ENCODE measurements at places on chromosomes 11 and 22.

GRCh38 chr11:126589492-126589803, 234.0 kb downstream of the ST3GAL4 start:
- DNase-seq = no peak

GRCh38 chr11:45500451-45500850, 165.0 kb downstream of the CHST1 start:
- peak; percentile 81 for DNase-seq

- no peak for DNase-seq
Observed at GRCh38 chr22:44919691-44920090, 90.1 kb downstream of the PHF21B start.

DNA sequence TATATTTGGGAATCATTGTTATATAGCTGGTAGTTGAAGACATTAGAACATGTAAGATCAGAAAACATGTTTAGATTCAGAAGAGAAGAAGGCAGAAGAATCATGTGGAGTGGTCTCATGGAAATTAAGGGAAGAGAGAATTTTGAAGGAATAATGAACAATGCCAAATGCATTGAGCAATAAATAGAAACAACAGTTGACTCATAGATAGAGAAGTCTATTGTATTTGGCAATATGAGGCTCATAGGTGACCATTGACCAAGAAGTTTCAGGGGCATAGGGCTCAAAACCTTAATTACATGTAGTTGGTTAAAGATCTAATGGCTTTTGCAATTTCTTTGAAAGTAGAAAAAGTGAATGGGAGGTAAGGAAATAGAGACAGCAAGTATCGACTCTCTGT, 123.9 kb downstream of the PAX6 start:
- no peak for DNase-seq

- no peak for DNase-seq
Observed at GRCh38 chr11:74345420-74345819, 34.0 kb upstream of the P4HA3 start.

GRCh38 chr22:29520851-29521250, 32.7 kb downstream of the THOC5 start:
- no peak for DNase-seq

DNA sequence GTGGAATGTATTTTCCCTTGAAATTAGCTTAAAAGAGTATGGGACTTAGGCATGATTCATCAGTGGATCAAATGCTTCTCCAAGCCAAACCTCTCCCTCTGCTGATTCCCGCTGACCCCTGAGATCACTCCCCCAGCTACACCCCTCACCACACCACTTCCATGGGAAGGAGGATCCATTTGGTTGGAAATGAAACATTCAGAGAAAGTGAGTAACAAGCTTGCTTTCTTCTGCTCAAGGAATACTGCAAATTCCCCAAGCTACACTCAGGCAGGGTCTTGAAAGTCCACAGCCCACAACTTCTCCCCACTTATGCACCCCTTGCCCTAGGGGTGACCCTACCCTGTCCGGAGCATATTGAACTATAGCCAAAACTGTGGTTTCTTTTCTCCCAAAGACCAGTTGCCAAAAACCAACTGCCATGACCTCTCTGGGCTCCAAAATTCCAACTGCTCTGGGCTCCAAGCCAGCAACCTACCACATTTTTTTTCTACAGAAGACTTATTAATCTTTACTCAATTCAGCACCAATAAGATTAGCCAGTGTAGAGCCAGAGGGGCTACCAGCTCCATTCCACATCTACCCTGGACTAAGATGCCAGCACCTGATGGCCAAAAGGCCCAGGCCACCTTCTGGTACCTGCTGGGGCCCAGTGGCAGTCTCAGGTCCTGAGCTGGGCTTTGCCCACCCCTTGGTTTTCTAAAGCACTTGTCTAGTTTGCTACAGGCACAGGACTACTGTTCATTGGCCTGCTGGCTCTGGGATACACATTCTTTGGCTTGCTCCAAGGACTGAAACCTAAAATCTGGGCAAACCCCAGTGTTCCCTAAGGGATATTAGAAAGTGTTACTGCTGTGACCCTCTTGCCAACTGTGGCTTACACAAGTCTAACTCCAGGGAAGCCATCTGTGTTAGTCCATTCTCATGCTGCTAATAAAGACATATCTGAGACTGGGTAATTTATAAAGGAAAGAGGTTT, 101.1 kb downstream of the MICAL3 start:
- DNase-seq = no peak

DNA sequence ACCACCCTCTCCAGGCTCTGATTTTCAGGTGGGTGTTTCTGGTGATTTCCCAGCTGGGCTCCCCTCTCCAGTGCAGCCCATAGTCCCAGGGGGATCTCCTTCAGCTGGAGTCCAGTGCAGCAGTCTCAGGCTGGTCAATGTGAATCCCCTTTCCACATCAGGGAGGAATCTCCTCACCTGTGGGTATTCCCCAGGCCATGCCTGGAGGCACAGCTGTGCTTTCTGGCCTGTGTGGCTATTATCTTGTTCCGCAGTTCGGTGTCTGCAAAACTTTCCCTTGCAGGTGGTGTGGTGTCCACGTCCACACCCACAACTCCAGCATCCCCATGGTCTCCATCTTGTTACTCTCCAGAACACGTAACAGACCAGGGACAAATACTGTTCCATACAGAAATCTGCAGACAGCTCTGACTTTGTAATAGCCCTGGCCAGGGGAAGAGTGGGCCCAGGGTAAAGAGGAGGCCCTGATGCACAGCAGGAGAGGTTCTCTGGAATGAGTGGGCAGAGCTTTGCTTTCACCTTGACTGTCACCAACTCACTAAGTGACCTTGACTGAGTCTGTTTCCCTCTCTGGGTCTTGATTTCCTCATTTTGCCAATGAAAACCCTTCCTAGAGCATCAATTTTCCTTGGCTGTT, 183.2 kb downstream of the CSNK2A3 start:
- DNase-seq = no peak

DNA sequence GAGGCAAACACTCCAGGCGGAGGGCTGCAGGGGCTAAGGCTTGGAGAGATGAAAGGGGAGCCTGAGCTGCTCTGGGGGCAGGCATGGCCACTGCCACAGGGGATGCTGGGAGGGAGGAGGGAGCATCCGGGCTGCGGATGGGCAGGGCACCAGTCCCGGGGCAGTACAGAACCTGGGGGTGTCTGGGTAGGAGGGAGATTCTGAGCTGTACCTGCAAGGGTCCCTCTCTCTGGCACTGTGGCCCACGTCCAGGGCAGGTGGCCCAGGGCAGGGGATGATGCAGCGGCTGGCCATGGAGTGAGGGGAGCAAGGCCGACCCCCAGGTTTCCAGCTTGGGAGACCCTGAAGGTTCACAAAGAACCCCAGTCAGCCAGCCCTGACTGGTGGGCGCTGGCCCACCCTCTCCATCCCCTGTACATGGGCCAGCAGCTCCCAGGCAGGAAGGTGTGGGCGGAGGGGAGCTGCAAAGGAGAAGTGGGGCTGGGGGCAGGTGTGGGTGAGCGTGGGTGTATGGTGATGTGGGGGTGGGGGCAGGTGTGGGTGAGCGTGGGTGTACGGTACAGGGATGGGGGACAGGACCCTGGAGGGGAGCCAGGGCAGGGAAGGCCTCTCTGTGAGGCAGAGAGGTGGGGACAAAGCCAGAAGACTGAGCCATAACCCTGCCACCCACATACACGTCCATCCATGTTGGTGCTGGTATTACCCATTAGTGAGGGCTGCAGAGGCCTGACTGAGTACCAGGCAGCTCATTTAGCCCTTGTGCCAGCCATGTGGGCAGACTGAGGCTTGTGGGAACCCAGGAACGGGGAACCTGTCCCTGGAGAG, 2.2 kb upstream of the TNFRSF13C start:
- DNase-seq = no peak

DNA sequence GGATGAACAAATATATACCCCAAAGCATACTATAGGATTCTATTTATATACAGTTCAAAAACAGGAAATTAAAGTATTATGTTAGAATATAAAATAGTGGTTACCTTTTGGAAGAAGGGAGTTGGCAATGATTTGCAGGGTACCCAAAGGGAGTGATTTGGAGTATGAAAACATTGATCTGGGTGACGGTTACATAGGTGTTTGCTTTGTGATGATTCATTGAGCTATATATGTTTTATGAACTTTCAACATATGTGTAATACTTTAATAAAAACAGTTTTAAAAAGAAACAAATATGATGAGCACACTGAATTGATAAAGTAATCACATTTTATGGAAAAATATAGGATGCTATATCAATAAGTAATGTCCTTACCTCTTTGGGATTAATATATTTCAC, 36.0 kb downstream of the C11orf65 start:
- no peak for DNase-seq

GRCh38 chr11:44533921-44534711, 31.3 kb upstream of the CD82 start:
- DNase-seq = no peak

DNA sequence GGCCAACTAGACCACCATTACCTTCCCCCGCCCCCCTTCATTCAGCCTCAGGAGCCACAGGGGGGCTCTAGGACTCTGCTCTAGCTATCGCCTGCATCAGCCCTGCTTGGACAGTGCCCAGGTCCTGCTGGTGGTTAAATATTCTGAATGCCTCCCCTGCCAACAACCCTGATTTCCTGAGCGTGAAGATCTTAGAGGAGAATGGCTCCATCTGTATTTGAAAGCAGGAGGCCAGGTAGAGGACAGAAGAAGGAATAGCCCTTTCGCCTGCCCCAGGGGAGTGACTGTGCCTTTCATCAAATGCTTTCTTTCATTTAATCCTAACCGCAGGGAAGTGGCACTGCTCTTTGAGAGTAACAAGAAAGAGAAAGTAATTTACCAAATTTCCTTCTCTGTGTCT, 69.2 kb downstream of the ISX start:
- no peak for DNase-seq

- DNase-seq = no peak
Observed at GRCh38 chr22:26671317-26672059, 14.1 kb downstream of the MIAT start.

DNA sequence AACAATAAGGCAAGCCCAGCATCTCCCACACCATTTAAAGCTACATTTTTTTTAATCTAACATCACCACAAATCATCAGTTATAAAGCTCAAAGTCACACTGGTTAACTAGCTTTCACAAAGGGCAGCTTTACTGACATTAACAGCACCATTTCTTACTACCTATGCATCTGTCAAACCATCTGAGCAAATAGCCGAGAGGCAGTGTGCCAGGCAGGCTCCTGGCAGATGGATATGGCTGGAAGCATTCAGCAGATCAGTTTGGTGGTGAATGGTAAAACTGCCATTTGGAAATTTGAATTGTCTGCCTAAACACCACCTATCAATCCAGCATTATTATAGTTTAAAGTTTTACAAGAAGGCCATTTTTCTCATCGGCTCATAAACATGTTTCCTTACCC, 131.2 kb downstream of the TTC28 start:
- DNase-seq = no peak

- no peak for DNase-seq
Observed at GRCh38 chr11:10396771-10397170, 58.3 kb upstream of the AMPD3 start.

DNA sequence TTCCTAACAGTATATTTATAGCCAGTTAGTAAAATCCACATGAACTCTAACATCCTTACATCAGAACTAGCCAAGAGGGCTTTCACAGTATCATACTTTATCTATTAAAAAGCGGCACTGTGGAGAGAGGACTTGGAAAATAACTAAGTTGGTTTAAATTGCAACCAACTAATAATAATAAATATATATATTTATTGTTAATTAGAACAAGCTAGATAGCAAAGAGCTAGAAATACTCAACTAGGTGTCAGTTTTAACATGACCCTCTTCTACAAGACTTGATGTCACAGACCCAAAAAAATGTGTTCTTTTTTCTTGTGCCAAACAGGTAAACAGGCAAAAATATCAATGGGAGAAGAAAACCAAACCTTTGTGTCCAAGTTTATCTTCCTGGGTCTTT, at the start of gene OR2D3:
OR2D3 (plus strand) TSS at position 301 of the 400 bp plus-strand sequence; CDS start at position 301, 0 bp downstream.
- no peak for DNase-seq

GRCh38 chr11:113871336-113871735, 4.0 kb downstream of the USP28 start:
- DNase-seq = no peak

GRCh38 chr11:55357560-55358184, 10.1 kb upstream of the OR4A15 start:
- no peak for DNase-seq

GRCh38 chr22:18022876-18023275, 1.5 kb downstream of the MICAL3 start:
- DNase-seq = no peak

GRCh38 chr22:35172442-35172841, 84.9 kb upstream of the HMGXB4 start:
- no peak for DNase-seq

GRCh38 chr11:132051704-132052103, 681.3 kb downstream of the NTM start:
- no peak for DNase-seq

- no peak for DNase-seq
Observed at GRCh38 chr11:68298659-68299516, 13.5 kb upstream of the LRP5 start.

- no peak for DNase-seq
Observed at GRCh38 chr22:45830531-45831245, 146.3 kb downstream of the WNT7B start.

GRCh38 chr22:32512267-32512982, 37.8 kb downstream of the FBXO7 start:
- no peak for DNase-seq

GRCh38 chr11:47248304-47248663, 330 bp downstream of the ACP2 start:
- peak; percentile 51 for DNase-seq

- DNase-seq = no peak
Observed at GRCh38 chr11:910044-910588, 494 bp downstream of the CHID1 start.

GRCh38 chr22:47842119-47842518, 1079.7 kb downstream of the TBC1D22A start:
- no peak for DNase-seq

- DNase-seq = no peak
Observed at GRCh38 chr22:19488884-19489843, 9.4 kb downstream of the CDC45 start.

Measured in neuronal stem cell (in vitro differentiated cells).